ENCODE measurements at places on chromosomes 4 and X.
A peak's percentile ranks its signal among the peaks of the same experiment; 100 is the strongest.

DNA sequence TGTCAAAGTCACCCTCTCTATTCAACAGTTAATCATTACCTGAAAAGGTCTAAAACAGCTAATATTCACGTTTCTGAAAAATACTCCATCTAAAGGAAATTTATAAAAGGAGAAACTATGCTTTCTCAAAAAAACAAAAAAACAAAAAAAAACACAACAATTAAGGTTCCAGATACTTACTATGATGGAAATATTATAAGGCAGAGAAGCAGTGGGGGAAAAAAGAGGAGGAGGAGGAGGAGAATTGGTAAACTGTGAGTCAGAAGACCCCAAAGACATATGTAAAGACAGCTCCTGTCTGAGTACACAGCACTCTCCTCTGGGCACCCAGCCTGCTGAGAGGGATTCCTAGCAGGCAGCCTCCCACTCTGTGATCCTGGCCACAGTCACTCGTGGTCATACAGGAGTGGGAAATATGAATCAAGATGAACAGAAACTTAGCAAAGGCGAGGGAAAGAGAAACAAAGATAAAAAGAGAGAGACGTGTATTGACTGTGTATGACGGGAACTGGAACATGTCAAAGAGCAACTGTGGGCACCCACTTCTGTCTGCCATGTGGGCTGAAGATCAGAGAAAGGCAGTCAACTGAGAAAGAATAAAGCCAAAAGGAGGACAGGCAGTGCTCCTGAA is 12.5 kb downstream of the KLHL15 start:
- no peak for DNase-seq

GRCh38 chr4:127606823-127607222 is 25.9 kb upstream of the INTU start:
- DNase-seq, result no peak

DNA sequence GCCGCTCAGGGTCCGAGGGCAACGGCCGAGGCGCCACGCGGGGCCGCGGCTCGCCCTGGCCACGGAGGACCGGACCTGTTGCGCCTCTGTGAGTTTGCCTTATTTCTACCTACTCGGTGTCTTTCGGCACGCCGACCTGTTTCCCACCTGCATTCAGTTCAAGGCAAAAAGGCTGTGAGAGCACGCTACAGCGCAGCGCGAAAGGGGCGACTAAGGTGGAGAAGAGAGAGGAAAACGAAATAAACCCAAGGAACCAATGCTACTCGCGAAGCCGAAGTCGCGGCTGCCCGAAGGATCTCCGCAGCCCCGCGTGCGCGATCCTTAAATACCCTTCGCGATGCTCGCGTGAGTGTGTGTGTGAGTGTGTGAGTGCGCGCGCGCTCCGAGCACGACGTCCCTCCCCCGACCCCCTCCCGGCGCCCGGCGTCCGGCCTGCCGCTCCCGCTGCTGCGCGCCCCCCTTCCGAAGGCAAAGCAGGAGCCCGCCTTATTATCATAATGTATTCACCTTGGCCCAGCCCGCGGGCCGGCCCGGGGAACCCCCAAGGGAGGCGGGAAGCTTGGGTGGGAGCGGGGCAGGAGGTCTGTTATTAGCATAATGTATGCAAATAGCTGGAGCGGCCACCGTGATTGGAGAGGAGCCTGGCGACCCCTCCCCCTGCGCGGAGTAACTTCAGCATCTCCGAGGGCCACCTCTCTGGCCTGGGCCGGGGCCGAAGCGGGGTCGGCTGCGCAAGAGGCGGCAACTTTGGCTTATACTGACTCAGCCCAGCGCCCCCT is at the start of gene COL25A1:
Gene COL25A1, minus strand, starts transcription at position 298 of the 779 bp plus-strand sequence.
- DNase-seq, result peak; percentile 56

DNA sequence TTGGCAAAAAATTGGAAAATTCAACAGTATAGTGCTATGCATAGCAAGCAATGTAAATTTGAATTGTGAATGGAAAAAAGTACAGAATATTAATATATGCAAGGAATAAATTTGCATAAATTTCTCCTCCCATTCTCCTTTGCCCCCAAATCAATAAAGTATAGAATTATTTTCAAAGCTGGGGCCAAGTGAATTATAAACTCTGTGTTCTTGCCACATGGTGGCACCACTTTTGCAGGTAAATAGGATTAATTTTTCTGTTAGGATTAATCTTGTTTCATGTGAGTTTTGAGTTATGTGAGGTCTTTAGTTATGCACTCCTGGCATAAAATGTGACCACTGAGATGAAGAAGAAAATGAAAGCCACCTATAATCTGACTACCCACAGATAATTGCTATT is 19.9 kb downstream of the COPS4 start:
- peak; percentile 6 for DNase-seq

GRCh38 chr4:109177096-109177810 is 125.2 kb downstream of the COL25A1 start:
- no peak for DNase-seq

DNA sequence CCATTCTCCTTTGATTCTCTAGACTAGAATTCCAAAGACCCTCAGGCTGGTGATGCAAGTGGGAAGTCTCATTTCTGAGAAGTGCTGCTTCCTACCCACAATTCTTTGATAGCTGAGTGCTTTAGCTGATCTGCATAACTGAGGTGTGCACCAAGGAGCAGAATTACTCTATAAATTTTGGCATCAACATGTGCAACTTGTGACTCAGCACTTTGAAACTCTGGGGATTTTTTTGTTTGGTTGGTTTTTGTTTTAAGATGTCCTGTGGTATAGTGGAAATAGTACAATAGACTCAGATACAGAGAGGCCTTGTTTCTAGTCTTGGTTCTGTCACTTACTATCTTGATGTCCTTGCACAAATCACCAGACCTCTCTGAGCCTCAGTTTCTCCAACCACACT is 148.4 kb downstream of the AR start:
- DNase-seq, result no peak

GRCh38 chr4:76059750-76060149 is 14.8 kb upstream of the ART3 start:
- DNase-seq, result no peak

- no peak for DNase-seq
Measured at GRCh38 chrX:153459986-153460385, 10.4 kb downstream of the HAUS7 start.

GRCh38 chr4:128256539-128256938 is 31.1 kb downstream of the PGRMC2 start:
- no peak for DNase-seq

GRCh38 chr4:1669850-1670249 is 14.3 kb downstream of the FAM53A start:
- DNase-seq, result no peak

GRCh38 chrX:12825801-12826200 is 34.6 kb downstream of the PRPS2 start:
- no peak for DNase-seq

- DNase-seq, result peak; percentile 29
Measured at GRCh38 chrX:119887721-119888425, 7.8 kb upstream of the AKAP14 start.

GRCh38 chrX:29308726-29309125 is 721.5 kb downstream of the IL1RAPL1 start:
- DNase-seq, result no peak

DNA sequence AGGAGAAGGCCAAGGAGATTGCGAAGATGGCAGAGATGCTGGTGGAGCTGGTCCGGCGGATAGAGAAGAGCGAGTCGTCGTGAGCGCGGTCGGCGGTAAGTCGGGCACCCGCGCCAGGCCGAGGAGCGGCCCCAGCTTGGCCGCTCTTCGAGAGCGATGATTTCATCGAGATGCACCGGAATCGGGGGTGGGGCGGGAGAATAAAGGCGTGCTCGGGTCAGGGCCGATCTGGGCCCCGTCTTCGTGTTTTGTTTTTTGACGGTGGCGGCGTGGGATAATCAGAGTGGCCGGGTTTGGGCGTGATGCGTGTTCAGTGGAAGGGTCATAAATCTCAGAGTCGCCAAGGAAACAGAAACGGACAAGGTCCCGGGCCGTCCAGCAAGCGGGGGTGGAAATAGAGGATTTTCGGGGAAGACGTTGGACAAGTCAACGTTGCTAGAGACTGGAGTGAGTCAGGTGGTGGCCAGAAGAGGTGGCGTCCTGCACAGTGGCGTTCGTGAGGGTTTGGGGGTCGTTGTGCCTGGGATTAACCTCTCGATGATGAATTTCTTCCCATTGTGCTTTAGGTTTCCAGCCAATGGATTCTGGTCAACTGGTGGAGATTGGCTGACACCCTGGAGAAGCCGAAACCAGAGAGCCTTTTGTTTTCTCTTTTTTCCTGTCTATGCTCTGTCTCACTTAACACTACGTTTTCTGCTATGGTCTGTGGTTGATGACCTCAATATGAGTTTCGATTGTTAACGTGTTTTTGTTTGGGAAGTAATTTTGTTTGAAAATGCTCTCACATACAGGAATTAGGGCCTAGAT is 882 bp downstream of the MRFAP1 start:
- DNase-seq, result peak; percentile 26

DNA sequence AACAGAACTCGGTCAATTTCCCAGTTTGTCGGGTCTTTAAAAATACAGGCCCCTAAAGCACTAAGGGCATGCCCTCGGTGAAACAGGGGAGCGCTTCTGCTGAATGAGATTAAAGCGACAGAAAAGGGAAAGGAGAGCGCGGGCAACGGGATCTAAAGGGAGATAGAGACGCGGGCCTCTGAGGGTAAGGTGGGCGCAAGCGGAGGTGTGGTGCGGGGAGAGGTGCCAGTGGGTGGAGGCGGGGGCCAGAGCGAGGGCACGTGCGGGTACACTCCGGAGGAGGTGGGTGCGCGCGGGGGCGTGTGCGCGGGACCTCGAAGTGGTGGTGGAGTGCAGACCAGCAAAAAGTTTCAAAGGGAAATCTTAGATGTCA is 787 bp upstream of the TET2 start:
- no peak for DNase-seq

DNA sequence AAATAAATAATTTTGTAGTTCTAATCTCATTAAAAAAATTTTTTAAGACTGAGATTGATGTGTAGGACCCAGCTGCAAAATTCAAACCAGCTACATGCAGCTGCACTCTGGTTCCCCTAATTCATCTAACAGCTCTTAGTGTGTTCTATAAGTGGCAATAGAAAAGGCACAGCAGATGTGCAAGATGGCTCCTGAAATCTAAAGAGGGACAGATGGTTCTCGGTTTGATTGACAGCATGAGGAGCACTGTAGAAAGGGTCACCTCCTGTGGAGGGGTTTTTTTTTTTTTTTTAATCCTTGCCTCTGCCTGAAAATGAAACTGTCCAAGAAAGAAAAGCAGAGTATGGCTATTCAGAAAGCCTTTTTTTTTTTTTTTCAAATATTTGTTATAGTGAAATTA is 16.9 kb upstream of the OCIAD1 start:
- peak; percentile 42 for DNase-seq

DNA sequence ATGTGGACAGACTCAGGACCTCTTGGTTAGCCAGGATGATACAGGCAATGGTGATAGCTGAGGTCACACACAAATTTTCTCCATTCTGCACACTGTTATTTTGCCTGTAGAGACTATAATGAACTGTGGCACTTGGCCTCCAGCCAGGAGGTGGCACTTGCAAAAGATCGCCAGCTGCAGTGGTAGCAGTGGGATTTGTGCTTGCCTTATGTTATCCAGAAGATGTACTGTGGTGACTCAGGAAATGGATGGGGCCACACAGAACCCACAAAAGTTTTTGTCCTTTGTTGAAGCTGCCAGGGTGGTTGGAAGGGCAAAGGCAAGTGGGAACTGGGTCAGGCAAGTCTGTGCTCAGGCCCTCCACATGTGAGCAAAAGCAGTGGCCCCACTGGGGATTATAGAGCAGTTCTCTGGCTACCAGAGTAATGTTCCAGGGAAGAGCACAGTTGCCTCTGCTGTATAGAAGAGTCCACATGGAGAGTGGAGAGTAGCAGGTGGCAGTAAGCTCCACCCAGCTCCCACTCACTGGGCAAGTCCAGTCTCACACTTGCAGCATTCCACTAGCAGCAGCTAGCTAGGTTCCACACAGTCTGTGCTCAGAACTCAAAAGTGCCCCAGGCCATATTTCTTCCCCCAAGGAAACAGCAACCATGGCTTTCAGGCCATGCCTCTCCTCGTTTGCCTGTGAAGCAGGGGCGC is 5.9 kb upstream of the C4orf17 start:
- DNase-seq, result no peak

GRCh38 chr4:36761607-36762006 is 480.2 kb downstream of the DTHD1 start:
- DNase-seq, result no peak

DNA sequence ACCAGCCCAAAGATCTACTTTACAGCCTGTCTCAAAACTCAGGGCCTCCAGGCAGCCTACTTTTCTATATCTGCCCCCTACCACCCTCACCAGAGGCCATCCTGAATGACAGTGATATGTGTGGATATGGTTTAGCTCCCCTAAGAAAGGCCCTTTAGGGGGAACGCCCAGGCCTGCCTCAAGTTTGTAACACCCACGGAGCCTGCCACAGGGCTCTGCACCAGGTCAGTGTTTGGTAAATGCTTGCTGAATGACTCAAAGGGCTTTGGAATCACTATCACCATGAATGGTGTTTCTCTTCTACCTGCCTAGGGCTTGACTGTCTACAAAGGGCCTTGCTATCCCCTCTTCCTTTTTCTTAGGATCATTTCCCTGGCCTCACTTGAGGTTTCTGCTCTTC is 11.3 kb upstream of the LONRF3 start:
- DNase-seq, result no peak

GRCh38 chr4:105707782-105708180 is 708 bp downstream of the INTS12 start:
- no peak for DNase-seq

GRCh38 chr4:129346036-129346435 is 250.1 kb downstream of the C4orf33 start:
- no peak for DNase-seq

DNA sequence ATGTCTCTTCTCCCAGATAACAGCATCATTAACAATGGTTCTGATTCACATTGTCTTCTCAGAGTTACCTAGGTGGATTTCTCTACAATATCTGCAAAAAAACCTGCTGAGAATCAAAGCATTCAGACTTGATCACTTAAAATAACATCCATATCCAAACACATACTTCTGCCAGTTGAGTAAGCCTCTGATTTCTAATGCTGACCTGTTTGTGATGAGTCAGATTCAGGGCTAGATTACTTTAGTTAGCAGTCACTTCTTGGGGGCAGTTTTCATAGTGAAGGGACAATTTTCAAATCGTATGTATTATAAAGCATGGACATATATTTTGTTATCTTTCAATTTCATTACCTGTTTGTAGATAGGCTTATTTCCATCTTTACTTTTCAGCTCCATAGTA is 35.5 kb downstream of the CCNI start:
- DNase-seq, result no peak

DNA sequence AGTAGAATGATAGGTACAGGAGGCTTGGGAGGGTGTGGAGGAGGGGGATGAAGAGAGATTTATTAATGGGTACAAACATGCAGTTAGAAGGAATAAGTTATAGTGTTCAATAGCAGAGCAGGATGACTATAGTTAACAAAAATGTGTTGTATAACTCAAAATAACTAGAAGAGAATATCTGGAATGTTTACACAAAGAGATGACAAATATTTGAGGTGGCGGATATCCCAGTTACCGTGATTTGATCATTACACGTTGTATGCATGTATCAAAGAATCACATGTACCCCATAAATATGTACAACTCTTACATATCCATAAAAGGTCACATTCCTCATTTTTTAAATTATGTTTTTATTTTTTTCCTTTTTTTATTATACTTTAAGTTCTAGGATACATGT is 456.6 kb downstream of the MAGEB5 start:
- DNase-seq, result no peak

Data from thymus (tissue), 14 donors.